ENCODE measurements at places on chromosomes 1 and 21.

GRCh38 chr1:109011335-109011734 is 30.6 kb downstream of the WDR47 start:
- no peak for DNase-seq

DNA sequence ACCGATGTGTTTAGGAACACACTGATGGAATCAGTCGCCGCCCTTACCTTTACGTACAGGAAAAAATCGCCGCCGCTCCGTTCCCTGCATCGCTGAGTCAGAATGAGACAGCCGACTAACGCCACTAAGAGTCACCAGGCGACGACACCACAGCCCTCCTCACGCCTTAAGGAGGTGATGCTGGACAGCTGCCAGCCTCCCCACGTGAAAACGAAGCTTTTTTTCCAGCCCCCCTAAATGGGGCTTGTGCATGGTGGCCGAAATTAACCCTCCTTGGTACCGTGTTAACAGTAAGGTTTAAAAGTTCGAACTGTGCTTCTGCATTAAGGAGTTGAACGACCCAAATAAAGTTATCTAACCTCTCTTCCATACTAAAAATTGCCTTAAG is 511 bp downstream of the DNTTIP2 start:
- peak; percentile 60 for DNase-seq

DNA sequence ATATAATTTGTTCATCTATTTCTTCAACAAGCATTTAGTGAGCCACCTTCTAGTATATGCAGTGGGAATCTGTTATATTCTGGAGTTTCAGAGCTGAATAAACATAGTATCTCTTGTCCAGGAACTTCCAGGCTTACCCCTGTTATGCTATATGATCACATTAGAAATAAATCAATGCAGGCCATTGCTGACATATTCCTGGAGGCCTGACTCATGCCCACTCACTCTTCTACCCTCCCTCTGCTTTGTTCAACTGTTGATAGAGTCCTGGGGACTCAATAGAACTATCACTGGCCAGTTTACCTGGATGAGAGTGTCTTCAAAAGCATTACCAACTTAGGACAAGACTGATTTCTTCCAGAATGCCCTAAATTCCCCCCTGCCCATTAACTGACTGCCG is 29.3 kb upstream of the SRSF10 start:
- no peak for DNase-seq

- peak; percentile 94 for DNase-seq
These were observed at the start of gene BTBD19 for GRCh38 chr1:44808063-44808937. TSS of gene BTBD19 (plus strand) at chr1:44808523. CDS start at chr1:44808821, 298 bp downstream.

DNA sequence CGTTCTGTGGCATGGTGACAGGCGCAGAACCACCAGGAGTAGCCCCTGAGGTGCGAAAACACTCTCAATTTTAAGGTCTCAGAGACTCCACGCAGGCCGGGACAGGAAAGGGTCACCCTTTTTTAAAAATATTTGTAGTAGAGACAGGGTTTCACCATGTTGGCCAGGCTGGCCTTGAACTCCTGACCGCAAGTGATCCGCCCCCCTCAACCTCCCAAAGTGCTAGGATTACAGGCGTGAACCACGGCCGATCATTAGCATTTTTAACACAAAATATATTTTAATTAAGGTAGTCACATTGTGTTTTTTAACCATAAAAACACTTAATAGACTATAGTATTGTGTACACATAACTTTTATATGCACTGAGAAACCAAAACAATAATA is 31.1 kb downstream of the ATP2B4 start:
- DNase-seq = no peak

DNA sequence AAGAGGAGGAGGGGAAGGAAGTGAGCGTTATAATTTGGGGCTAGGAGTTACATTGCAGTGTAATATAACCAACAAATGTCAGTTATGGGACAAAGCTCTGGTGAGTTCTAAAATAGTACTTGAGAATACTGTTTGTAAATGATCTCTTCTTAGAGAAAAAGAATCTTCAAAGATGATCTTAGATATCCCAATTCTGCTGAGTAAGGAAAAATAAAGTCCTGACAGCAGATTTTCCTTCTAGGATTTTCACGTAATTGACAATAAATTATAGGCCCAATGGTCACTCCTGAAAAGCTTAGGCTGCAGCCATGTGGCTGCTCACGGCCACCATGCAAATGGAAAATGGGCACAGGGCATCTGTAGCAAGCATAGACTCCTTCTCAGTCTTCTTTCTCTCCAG is 241.6 kb downstream of the SIPA1L2 start:
- no peak for DNase-seq

DNA sequence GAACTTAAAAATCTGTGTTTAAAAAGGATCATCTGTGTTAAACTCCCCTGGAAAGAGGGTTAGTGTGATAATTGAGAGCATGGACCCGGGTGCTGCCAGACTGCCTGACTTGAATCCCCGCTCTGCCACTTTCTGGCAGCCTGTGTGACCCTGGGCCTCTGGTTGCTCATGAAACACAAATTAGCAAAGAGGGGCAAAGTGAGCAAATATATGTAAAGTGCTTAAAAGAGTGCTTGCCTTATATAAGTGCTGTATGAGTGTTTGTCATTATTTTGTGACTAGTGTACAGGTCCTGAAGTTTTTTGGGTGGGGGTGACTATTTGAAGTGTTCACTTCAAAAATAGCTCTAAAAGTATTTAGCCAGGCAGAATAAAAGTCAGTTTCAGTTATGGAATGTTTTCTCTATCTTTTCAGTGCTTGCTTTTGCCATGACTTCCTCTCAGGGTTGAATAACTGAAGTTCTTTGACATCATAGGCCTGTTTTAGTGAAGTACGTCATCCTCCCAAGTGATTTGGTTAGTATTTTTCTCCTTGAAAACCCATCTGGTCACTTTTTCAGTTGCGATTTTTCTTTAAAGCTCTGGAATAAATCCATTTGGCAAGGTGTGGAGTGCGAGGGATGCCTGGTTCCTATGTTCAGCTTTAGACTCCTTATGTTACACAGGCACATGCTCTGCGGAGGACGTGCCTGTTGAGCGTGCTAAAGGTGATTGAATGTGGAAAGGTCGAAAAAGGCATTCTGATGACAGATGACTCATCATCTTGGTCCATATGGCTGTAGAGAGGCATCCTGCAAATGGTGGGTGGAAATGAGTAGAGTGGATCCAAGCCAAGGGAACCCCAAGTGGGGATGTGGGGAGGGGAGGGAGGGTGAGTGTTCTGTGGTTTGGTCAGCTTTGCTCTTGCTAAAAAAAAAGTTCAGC is 47.8 kb downstream of the AK4 start:
- no peak for DNase-seq

Data from inflammatory macrophage treated with lipopolysaccharide for 1 hour (primary cell).